ENCODE measurements at places on chromosomes 3 and 15.

GRCh38 chr15:22796079-22796478, 9.6 kb downstream of the NIPA1 start:
- DNase-seq, result no peak

- DNase-seq, result peak; percentile 1
Observed at GRCh38 chr15:91970142-91970541, 116.6 kb downstream of the SLCO3A1 start.

GRCh38 chr15:87478687-87479072, 777.9 kb downstream of the NTRK3 start:
- DNase-seq, result no peak

- no peak for DNase-seq
Observed at GRCh38 chr3:106204160-106204868, 335.5 kb upstream of the CBLB start.

GRCh38 chr15:80798911-80799310, 19.7 kb downstream of the CEMIP start:
- DNase-seq, result no peak

DNA sequence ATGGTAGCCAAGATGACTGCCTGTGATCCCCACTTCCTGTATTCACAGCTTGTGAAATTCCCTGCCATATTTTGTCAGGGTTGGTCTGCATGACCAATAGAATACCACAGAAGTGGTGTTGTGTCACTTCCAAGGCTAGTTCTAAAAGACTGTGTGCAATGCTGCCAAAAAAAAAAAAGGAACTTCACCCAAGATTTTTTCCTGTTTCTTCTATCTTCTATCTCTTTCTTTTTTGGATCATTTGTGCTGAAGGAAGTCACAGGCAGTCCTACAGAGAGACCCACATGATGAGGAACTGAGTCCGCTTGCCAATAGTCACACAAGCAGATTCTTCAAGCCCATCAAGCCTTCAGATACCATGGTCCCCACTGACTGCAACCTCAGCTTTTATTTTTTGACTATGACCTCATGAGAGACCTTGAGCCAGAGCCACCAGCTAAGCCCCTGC, 18.1 kb upstream of the RAF1 start:
- DNase-seq, result peak; percentile 81

- no peak for DNase-seq
Observed at GRCh38 chr3:123367467-123368154, 81.3 kb downstream of the ADCY5 start.

DNA sequence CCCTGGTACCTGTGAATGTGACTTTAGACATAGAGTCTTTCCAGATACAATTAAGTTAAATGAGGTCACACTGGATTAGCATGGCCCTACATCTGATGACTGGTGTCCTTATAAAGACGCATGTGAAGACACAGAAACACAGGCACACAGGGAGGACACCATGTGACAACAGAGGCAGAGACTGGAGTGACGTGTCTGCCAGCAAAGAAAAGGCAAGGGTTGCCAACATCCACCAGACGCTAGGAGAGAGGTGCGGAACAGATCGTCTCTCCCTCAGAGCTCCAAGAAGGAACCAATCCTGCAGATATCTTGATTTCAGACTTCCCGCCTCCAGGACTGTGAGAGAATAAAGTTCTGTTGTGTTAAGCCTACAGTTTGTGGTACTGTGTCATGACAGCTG, 42.8 kb downstream of the CX3CR1 start:
- no peak for DNase-seq

DNA sequence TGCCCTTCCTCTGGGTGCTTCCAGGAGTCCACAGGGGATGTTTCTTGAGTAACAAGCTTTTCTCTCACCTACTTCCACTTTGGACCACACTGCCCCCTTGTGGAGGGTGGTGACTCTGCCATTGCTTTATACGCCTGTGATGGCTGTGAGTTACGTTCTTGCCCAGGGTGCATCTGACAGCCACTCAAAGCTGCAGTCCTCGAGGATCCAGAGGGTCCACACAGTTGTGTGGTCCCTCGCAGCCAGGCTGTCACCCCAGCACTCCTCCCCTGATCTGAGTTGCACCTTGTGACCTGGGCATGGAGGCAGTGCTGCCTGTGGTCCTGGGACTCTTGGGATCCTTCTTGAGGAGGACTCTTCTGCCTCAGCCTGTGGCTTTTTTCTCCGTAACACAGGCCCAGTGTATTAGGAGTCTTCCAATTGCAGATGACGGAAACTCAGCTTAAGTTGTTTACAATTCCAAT, 23.4 kb downstream of the FOXL2 start:
- DNase-seq, result peak; percentile 94

GRCh38 chr15:98437752-98438151, 210.6 kb upstream of the IGF1R start:
- no peak for DNase-seq

GRCh38 chr3:134846911-134847317, 51.9 kb downstream of the EPHB1 start:
- peak; percentile 27 for DNase-seq

- no peak for DNase-seq
Observed at GRCh38 chr3:37029516-37030163, 36.3 kb downstream of the MLH1 start.

DNA sequence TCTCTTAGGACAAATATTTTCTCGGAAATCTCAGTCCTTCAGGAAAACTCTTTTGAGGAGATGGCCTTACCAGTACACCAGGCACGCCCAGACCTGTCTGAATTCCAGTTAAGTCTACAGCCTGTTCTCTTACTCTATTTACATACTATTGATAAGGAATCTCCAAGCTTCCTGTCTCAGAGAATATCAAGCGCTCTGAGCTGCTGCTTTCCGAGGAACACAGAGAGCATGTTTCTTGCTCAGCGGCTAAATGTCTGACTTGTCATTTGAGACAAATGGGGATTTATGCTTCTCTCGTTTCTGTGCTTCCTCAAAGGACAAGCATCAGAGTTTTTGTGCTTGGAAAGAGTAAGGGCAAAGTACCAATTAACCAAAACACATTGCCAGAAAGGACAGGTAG, 112.4 kb upstream of the CCDC54 start:
- peak; percentile 21 for DNase-seq

DNA sequence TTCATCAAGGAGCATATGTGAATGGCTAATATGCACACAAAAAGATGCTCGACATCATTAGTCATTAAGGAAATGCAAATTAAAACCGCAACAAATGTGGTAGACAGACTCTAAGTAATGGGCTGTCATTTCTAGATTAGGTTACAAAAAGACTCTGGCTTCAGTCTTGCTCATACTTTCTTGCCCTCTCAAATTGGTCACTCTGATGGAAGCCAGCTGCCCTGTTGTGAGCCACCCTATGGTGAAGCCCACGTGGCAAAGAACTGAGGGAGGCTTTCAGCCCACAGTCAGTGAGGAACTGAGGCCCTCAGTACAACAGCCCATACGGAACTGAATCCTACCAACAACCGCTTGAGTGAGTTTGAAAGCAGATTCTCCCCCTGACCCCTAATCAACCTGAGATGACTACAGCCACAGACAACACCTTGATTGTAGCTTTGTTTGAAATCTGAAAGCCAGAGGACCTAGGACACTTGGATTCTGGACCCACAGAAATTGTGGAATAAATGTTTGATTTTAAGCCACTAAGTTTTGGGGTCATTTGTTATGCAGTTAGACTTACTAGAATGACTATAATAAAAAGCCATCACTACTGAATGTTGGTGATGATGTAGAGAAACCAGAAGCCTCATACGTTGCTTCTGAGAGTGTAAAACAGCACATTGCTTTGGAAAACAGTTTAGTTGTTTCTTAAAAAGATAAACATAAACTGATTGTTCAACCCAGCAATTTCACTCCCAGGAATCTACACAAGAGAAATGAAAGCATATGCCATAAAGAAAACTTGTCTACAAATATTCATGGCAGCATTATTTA, 45.7 kb downstream of the EHHADH start:
- DNase-seq, result no peak

GRCh38 chr15:53437985-53438841, 321.2 kb downstream of the WDR72 start:
- no peak for DNase-seq

DNA sequence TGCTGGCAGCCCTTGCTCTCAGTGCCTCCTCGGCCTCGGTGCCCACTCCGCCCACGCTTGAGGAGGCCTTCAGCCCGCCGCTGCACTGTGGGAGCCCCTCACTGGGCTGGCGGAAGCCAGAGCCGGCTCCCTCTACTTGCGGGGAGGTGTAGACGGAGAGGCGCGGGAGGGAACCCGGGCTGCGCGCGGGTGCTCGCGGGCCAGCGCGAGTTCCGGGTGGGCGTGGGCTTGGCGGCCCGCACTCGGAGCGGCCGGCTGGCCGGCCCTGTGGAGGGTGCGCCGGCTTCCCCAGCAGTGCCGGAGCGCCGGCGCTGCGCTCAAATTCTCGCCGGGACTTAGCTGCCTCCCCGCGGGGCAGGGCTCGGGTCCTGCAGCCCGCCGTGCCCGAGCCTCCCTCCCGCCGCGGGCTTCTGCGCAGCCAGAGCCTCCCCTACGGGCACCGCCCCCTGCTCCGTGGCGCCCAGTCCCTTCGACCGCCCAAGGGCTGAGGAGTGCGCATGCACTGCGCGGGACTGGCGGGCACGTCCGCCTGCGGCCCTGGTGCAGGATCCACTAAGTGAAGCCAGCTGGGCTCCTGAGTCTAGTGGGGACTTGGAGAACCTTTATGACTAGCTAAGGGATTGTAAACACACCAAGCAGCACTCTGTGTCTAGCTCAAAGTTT, 231.5 kb downstream of the EFHB start:
- DNase-seq, result no peak

DNA sequence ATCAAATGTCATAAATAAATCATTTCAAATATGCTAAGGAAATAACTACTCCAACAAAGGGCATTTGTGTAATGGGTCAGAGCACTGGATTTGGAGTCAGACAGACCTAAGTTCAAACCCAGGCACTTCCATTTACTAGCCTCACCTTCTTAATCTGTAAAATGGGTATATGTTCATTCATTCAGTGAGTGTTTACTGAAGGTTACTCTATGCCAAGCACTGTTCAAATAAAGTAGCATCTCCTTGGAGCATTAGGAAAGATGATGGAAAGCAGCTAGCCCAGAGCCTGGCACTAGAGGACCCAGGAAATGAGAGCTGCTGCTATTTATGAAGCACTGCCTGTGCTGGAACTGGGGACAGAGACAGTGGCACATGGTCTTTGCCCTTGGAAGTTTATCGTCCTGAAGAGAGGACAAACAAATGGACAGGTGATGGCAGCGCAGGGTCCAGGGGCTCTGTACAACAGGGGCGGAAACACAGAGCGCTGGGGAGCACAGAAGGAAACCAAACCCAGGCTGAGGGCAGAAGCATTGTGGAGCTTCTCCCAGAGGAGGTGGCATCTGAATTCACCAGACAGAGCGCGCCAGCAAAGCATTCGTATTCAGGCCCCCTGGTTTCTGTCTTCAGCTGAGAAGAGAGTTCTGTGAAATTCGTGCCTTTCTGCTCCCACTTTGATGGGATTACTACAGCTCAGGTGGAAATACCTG, 19.0 kb downstream of the TM4SF4 start:
- DNase-seq, result no peak

GRCh38 chr3:9779075-9779593, 9.4 kb upstream of the CAMK1 start:
- no peak for DNase-seq

GRCh38 chr3:109478614-109479013, 141.3 kb upstream of the DPPA4 start:
- no peak for DNase-seq

GRCh38 chr3:132405188-132405587, 12.1 kb upstream of the DNAJC13 start:
- DNase-seq, result peak; percentile 13

- DNase-seq, result no peak
Observed at GRCh38 chr15:96316953-96317629, 13.4 kb upstream of the NR2F2 start.

- peak; percentile 92 for DNase-seq
Observed at GRCh38 chr3:142828703-142829305, 60.1 kb downstream of the PCOLCE2 start.

- peak; percentile 77 for DNase-seq
Observed at GRCh38 chr3:125055913-125056745, at the start of gene HEG1. TSS of gene HEG1 (minus strand) at chr3:125055997. CDS start at chr3:125055890, 107 bp downstream.

DNA sequence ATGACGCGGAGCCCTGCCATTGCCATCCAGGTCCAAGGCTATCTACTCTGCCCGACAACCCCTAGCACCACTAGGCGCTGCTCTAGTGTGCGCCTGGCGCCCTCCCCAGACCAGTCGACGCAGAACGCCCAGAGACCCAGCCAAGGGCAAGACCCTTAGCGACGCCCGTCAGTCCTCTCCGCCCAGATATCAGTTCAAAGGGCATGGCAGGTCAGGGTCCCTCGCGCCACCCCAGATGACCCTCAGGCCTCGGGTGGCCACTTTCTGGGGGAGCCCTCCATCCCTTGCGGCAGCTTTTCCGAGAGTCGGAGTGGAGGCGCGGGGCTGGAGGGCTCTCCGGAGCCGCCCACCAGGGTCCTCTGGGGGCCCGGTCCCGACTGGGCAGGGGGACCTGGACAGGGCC, 371 bp upstream of the CLSTN2 start:
- DNase-seq, result peak; percentile 66

DNA sequence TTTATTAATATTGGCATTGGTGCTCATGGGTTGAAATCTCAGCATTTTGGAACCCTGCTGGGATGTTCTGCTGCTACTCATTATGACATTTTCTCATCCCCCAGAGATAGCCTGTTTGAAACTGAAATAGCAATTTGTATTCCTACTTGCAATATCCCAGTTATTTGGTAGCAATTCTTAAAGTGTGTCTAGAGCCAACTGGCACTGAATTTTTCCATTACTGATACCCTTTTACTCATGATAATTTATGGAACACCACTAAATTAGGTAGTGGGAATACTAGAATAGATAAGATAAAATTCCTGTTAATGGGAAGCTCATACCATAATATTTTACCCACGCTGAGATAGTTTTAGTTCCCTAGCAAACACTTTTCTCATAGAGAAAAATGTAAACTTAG, 309.3 kb downstream of the SV2B start:
- DNase-seq, result no peak

- DNase-seq, result peak; percentile 80
Observed at GRCh38 chr3:106208967-106209366, 340.2 kb upstream of the CBLB start.

DNA sequence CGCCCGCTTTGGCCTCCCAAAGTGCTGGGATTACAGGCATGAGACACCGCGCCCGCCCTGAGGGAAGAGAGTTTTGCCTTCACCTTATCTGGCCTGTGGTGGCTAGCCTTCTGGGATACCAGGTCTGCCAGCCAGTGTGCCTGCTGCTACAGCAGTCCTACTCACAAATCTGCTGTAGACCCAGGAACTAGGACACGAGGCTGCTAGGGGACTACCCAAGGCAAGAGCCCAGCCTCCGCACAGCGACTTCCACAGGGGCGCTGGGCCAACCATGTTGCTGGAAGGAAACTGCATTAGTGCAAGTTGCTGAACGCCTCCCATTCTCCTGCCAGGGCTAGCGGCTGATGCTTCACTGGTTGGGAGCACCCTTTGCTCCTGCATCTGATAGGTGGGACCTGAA, 53.7 kb downstream of the DHX30 start:
- no peak for DNase-seq

DNA sequence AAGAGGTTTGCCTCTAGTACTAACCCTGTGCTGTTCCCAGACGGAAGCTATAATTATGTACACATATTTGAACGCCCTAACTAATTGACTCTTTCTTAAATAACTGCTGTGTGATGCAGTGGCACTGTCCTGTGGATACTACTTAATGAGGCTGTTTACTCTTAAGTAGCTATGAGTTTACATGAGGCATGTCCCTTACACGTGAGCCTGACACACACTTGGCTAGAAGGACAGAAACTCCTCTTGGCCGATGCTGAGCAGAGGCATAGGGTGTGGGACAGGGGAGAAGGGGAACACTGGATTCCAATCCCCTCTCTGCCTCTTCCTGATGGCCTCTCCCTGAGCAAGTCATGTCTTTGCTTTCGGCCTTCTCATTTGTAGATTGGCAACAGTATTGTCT, 21.9 kb downstream of the EHD4 start:
- no peak for DNase-seq

- no peak for DNase-seq
Observed at GRCh38 chr15:52799145-52799811, 9.1 kb upstream of the ONECUT1 start.

Data from choroid plexus epithelial cell (primary cell).